A549 treated with DMSO at 1 μM for 4 hours (cell line): ENCODE measurements at places on chromosomes 6 and 20. TPM values are rescaled to one million over a fixed set of nuclear protein-coding genes. Genes with fewer than 3 reads are reported as not detected.

Gene DNMT3B
- 3.8 to 5.3 TPM (median 5.1 TPM) in 5 replicates for total RNA-seq

Gene PTCRA
- not detected in 5 replicates for total RNA-seq

Gene IL17A
- not detected in 5 replicates for total RNA-seq

Gene TEAD3
- 4.2 to 6.2 TPM (median 5.7 TPM) in 5 replicates for total RNA-seq

Gene FOXA2
- 14.3 to 19.5 TPM (median 17.5 TPM) in 5 replicates for total RNA-seq

Gene GABBR1
- 3.9 to 6.6 TPM (median 5.7 TPM) in 5 replicates for total RNA-seq

Gene HLA-A
- 132 to 142 TPM (median 140 TPM) in 5 replicates for total RNA-seq

Gene LTV1
- total RNA-seq, result 34.8 to 37.9 TPM (median 36.5 TPM) in 5 replicates

Gene FAM83C
- 0.02 to 0.06 TPM in 2 of 5 replicates, not detected in the others for total RNA-seq

Gene KIF25
- 0.06 to 0.07 TPM in 2 of 5 replicates, not detected in the others for total RNA-seq
